NCI-H1105 treated with DMSO at 0.1 percent for 48 hours (cell line): ENCODE measurements at places on chromosomes 1 and 21.

DNA sequence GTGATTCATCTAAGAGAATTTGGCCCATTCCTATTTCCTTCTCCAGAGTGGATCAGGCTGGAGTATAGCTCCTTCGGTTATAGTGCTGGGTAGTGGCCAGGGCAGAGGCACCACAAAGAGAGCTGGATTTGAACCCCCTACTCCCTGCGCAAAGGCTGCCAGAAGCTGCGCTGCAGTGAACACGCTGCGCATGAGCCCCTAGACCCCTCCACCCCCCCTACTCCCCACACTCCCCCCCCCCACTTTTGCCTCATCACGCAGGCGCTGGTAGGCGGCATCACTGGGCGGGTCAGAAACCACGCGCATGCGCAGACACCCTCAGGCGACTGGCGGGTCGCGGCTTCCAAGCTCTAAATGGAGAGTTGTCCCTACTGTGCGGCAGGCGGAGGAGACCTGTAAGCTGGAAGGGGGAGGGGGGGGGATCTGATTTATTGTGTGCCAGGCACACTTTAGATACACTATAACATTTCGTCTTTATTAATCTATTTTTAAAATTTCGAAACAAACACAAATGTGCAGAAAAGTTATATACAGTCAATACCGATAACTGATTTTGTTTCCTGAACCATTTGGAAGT is 38.7 kb upstream of the HMGN1 start:
- peak; percentile 93 for DNase-seq

GRCh38 chr1:56301791-56302190 is 277.6 kb downstream of the PLPP3 start:
- no peak for DNase-seq

DNA sequence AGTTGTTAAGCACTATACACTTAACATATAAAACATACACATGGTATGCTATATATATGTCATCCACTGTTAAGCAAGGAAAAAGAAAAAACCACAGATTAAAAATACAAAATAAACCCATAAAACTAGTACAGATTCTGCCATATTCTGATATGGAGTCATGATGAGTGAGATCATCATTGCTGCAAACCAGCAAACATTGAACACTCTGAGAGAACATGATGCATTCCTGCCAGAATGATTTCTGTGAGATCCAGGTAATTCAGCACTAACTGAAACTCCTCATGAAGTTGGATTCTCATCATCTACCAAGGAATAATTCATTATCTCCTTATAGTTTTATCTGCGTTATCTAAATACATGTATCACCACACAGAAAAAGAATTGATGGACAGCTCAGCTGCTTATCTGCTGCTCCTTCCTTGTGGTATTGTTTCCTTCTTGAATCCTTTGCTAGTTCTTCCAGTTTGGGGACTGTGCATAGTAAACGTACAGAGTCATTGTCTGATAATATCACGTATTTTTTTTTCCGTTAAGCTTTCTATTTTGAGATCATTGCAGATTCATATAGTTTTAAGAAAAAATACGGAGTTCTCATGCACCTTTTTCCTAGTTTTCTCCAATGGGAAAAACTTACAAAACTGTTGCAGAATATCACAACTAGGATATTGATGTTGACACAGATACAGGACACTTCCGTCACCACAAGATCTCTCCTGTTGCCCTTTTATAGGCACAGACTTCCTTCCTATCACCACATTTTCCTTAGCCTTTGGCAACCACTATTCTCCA is 9.3 kb downstream of the RAB4A start:
- no peak for DNase-seq

GRCh38 chr1:231603598-231604275 is 22.9 kb upstream of the DISC1 start:
- peak; percentile 48 for DNase-seq

GRCh38 chr21:16307256-16307655 is 577.5 kb downstream of the USP25 start:
- DNase-seq: no peak

- no peak for DNase-seq
Measured at GRCh38 chr1:91792489-91793071, 93.4 kb downstream of the TGFBR3 start.

GRCh38 chr1:29516063-29516820 is 279.9 kb downstream of the PTPRU start:
- no peak for DNase-seq

GRCh38 chr1:205391386-205391785 is 30.5 kb downstream of the LEMD1 start:
- no peak for DNase-seq

- DNase-seq: no peak
Measured at GRCh38 chr1:52588027-52588426, 14.1 kb upstream of the GPX7 start.

GRCh38 chr1:51473331-51474115 is 45.5 kb downstream of the EPS15 start:
- no peak for DNase-seq

DNA sequence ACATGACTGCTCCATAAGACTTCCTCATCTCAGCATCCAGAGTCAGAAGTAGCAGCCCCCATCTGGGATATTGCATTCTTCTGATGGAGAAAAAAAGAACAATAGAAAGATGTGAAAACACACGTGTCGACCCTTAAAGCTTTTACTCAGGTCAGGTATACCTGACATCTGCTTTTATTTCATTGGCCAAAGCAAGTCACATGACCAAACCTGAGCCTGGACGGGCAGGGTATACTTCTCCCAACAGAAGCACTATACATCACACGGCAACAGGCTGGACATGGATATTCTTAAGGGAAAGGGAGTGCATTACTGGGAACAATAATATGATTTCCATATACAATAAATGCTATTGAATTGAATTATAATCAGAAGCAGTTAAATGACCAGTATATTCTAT is 243.3 kb downstream of the LMO4 start:
- DNase-seq: no peak

DNA sequence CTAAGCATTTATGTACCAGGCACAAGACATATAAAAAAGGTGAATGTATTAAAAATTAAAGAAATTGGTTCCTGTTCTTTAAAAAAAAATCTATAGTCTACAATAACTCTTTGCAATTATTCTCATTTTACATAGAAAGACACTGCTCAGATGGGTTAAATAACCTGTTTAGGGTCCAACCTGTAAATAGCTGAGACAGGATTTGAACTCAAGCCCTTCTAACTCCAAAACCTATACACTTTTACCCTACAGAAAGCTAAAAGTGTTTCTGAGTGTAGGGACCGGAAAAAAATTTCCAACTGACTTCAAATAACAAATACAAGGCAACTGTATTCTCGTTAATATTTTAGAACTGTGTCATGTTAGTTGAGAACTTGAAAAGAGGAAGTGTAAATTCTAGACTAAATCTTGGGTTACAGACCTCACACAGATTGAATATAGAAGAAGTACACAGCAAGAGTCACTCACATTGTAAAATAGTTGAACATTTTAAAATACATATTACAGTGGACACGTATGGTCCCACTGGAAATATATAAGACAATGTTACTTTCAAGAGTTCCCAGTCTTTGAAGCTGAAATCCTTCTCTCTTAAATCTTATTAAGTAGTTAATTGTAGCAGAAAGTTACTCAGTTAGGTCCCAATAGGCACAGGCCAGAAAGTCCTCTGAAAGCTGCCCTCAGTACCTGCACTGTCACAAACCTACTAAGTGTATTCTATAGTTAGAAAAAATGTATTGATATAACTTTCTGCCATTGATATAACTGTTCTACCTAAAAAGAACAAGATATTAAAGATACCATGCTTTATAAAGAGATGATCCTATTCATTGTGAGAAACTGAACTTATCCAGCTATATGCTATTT is 7.3 kb downstream of the EDEM3 start:
- no peak for DNase-seq

- peak; percentile 53 for DNase-seq
Measured at GRCh38 chr21:41768437-41769042, 1.7 kb upstream of the RIPK4 start.

- no peak for DNase-seq
Measured at GRCh38 chr1:111212634-111213335, 12.3 kb upstream of the DENND2D start.

GRCh38 chr1:63898428-63899196 is 124.8 kb downstream of the ROR1 start:
- DNase-seq: no peak

GRCh38 chr1:202223121-202223860 is 29.7 kb downstream of the LGR6 start:
- no peak for DNase-seq

GRCh38 chr1:90614872-90615271 is 102.2 kb downstream of the BARHL2 start:
- DNase-seq: no peak

- no peak for DNase-seq
Measured at GRCh38 chr1:147238053-147238902, 4.2 kb upstream of the CHD1L start.

- DNase-seq: no peak
Measured at GRCh38 chr1:67812226-67812625, 21.0 kb downstream of the GNG12 start.

DNA sequence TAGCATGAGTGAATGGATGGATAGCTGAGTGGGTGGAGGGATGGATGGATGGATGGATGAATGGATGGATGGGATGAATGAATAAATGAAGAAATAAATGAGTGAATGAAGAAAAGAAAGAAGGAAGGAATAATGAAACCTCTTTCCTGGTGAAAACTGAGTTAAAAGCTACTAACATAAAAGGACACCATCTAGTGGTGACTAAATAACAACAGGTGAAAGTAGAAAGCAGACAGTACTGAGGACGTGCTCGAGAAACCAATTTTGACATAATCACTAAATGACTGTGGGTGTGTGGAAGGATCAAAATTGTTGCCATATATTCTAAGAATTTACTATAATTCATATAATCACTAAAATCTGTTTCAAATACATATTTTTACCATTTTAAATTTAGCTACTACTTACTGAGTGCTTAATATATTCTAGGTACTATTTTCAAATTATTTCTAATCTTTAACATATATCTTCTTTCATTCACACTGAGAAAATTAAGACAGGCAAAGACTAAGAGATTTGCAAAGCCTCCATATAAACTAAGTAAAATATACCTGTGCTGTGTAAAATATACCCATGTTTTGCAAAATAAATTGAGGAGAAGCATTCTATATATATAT is 522.9 kb downstream of the LRRIQ3 start:
- DNase-seq: peak; percentile 79

DNA sequence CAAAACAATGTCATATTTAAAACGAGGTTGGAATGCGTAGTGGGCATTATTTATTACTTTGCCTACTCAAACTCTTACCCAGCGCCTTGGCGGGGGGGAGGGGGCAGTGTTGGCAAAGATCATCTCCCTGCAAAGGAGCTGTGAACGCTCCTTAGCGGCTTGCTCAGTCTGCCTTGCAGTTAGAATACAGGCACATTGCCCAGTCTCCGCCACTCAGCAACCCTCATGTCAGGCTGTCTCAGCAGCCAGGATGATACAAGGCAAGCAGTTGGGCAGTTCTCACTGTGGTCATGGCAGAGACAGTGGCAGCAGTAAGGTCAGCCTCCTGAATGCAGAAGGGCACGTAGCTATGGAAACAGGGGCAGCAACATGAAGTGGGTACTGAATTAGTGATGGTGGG is 170.4 kb upstream of the KCNK2 start:
- no peak for DNase-seq

GRCh38 chr1:197557302-197557701 is 218.0 kb downstream of the DENND1B start:
- no peak for DNase-seq

DNA sequence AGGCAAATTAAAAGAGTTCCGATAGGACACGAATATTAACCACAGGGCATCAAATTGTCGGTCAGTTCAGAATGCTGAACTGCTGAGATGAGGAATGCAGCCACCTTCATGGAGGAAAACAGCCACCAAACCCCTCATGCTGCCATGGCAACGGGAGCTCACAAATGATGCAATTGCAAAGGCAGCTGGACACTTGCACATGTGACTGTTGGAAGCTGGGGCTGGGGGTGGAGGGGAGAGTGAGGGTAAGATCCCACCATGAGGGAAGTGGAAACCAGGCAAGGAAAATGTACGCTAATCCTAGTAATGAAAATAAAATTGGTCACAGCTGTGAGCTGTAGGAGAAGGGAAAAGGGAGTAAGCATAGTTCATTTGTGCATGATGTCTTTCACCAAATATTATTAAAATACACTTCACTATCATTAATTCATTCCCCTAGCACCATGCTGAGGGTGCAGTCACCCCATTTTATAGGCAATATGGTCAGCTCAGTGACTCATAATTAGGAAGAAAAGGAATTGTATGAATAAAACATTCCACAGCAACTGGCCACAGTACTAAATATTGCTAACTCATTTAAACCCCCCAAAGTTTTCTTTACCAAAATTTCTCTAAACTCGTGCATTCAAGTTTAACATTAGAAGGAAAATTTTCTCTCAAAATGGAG is 15.3 kb downstream of the BECN2 start:
- DNase-seq: no peak

DNA sequence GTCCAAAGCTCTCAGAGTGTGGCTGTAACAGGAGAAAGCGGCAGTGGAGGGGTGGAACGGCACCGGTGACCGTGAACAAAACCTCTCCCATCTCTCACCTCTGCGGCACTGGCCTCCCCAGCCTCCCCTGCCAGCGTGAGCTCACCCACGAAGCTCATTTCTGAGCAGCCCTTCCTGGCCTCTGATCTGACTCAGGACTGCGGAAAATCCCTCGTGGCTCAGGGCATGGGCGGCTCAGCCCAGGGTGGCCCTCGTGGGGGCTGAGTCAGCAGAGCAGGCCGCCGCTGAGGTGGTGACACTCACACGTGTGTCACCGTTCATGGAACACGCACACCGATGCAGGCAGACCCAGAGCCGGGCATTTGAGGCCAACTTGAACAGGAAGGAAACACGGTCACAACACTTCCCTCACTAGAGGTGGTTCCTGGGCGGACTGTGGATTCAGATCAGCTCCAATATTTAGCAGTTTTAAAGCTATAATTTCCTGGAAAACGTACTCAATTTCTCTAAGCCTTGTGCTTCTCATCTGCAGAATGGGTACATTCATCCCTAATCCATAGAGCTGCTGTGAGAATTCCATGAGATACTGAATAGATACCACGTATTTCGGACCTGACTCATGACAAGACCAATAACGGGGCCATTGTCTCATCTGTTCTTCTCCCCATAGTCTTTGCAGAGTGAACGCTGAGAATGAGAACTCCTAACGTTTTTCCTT is 115.0 kb upstream of the TMPRSS2 start:
- DNase-seq: no peak

DNA sequence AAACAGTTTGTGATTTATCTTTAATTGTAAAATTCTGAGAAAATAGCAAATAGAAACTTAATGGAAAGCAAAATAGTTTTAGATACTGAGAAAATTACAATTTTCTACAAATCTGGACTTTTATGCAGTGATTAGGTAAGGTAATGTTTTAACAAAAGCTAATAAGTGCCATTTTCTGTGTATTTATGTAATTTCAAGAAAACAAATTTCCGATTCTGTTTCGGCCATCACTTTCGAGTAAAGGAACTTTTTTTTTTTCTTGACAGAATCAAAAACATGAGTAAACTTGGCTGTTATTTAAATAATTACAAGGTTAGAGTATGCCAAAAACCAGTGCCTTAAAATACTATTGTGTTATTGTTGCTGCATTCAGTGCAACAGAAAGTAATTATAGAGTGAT is 280.4 kb upstream of the C1orf105 start:
- no peak for DNase-seq
